ENCODE measurements at places on chromosomes 12 and 14.

GRCh38 chr12:48883305-48884161 is 17.9 kb upstream of the RND1 start:
- DNase-seq: no peak

DNA sequence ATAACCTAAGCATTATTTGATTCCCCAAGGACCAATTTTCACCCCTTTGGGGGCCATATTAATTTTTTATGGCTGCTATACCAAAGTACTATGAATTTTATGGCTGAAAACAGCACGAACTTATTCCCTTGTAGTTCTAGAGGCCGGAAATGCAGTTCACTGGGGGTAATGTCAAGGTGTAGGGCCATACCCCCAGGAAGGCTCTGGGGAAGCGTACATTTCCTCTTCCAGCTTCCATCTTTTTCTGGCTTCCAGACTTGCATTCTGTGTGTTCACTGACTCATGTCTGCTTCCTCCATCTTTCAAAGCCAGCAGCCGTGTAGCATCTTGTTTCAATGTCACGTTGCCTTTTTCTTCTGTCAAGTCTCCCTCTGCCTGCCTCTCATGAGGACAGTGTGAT is 133.5 kb downstream of the BICD1 start:
- no peak for DNase-seq

- DNase-seq: no peak
Measured at GRCh38 chr12:2049604-2050540, 2.9 kb upstream of the CACNA1C start.

DNA sequence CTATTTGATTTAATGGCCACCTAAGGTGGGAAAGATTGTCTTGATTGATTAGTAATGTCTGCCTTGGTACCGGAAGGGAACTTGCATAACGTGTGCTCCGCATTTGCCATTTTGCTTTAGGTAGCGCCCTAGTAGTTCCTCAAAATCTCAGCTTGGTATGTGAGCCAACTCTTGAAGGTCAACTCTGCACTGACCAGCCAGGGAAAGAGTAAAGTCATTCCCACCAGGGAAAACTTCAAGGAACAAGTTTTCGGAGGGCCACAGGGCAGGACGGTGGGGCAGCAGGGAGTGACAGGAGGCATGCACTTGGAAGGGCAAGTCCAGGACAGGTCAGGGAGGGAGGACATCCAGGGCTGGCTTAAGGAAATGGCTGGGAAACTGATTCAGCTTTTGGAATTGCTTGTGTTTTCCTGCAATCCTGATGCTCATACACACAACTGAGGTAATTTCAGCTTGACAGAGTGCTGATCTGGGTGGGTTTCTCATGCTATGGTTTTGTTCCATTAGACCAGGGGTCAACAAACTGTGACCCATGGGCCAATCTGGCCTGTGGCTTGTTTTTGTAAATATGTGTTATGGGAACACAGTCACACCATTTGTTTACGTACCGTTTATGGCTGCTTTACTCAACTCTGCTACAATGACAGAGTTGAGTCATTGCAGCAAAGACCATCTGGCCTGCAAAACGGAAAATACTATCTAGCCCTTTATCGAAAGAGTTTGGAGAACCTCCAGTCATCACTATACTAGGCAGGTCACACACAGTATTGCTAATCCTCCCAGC is 184.5 kb downstream of the RBM19 start:
- no peak for DNase-seq

GRCh38 chr14:76997257-76997970 is 31.1 kb downstream of the IRF2BPL start:
- peak; percentile 43 for DNase-seq

GRCh38 chr12:94561943-94562411 is 88.4 kb downstream of the TMCC3 start:
- peak; percentile 78 for DNase-seq

DNA sequence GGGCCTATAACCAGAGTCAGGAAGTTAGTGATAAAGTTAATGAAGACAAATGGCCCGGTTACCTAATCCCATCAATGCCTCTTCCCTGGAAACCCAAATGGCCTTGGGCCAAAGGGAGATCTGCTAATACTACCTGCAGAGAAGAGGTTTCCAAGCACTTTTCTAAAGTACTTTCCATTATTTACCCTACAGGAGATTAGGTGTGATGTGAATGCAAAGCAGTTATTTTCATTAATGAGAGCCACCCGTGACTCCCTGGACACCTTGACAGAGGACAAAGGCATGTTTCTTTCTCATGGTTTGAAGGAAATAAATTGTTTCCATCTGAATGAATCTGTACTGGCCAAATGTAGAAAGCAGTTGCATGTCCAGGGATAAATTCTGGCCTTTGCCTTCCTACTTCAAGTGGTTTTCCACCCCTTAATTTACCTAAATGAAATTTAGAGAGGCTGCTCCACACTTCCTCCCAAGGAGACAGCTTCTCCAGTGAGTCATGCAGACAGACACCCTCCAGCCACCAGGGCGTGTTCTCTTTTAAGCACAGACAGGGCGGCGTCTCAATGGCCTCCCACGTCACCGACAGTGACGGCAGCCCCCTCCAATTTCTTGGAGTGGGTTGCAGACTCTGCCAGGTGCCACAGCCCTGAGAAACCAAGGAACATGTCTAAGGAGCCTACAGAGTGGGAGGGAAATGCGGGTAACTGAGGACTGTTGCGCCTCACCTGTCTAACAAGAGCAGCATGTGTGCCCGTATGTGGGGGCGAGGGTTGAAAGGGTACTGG is 43.9 kb upstream of the GNPNAT1 start:
- DNase-seq: peak; percentile 87

GRCh38 chr12:95396849-95397468 is 77.0 kb upstream of the METAP2 start:
- no peak for DNase-seq

GRCh38 chr14:68367536-68367935 is 425.3 kb downstream of the ZFP36L1 start:
- no peak for DNase-seq

GRCh38 chr14:29111554-29111953 is 345.0 kb downstream of the FOXG1 start:
- DNase-seq: no peak

DNA sequence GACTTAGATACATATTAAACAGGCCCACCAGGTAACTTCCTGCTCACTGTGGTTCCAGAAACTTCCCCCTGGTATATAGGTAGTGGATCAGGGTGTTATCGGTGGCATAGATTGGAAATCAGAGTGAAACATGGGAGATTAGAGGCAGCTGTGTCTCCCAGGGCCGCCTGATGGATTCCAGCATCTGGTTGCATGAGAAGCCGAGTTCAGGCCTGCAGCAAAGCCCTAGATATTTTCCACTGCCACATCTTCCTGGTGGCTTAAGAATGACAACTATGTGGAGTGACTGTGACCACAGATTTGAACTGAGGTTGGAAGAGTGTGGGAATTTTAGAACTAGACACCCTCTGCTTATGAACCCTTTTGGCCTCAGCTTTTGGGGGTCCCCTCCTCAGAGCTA is 184.8 kb upstream of the NTF3 start:
- DNase-seq: no peak

DNA sequence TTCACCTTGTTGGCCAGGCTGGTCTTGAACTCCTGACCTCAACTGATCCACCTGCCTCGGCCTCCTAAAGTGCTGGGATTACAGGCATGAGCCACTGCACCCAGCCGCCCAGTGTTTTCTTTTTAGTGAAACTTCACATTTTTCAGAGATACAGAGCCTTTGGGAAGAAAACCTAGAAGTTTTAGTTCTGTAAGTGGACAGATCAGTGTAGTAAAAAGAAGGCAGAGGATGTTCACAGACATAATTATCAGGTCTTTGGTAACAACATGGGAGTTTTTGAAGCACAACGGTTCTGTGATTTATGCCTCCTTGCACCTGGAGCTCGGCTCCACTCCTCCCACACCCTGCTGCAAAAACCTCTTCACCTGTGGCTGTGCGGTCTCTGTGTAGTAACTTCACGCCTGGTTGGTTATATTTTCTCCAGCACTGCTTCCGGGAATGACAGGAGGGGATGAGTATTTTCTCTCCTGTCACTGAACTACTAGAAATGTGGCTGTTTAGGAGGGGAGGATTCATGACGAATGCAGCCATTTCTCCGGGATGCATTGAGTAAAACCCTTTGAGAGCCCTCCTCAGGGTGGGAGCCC is 67.0 kb downstream of the ARF6 start:
- DNase-seq: no peak

- peak; percentile 45 for DNase-seq
Measured at GRCh38 chr12:103571286-103571685, 15.8 kb upstream of the STAB2 start.

- no peak for DNase-seq
Measured at GRCh38 chr12:101375573-101375972, 32.0 kb downstream of the ARL1 start.

GRCh38 chr12:114604606-114605005 is 79.4 kb downstream of the TBX3 start:
- DNase-seq: no peak

GRCh38 chr12:8564656-8565055 is 24.0 kb upstream of the CLEC4E start:
- DNase-seq: peak; percentile 7

DNA sequence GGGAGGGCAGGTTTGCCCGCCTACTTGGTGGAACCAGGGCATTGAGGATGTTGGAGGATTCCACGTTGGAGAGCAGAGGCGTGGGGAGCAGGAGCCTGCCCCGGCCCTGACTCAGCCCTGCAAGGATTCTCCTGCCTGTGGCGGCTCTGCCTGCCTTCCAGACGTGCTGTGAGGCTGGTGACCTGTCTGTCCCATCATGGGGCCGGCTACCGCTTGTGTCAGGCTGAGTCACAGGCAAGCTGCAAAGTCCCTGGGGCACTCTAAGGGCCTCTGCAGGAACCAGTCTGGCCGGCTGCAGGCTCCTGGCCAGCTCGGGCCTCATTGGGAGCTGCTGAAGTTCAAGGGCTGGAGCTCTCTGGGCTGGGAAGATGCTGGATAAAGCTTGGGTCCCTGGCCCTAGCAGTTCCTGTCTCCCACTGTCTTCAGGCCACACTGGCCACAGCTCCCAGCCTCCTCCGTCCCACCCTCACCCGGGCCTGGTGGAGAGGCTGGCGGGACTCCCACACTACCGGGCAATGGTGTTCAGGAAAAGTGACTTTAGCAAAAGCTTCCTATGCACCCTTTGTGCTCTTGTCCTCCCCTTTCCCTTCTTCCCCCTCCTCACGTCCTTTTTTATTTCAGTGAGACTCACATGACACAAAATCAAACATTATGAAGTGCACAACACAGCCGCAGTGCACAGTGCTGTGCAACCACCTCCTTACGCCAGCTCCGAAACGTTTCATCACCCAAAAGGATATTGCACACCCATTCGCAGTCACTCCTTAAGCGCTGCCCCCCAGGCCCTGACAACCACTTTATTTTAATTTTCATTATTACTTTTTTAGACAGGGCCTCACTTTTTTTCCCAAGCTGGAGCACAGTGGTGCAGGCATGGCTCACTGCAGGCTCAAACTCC is 22.0 kb upstream of the ULK1 start:
- peak; percentile 73 for DNase-seq

GRCh38 chr12:75631831-75632230 is 120.4 kb upstream of the KRR1 start:
- no peak for DNase-seq

DNA sequence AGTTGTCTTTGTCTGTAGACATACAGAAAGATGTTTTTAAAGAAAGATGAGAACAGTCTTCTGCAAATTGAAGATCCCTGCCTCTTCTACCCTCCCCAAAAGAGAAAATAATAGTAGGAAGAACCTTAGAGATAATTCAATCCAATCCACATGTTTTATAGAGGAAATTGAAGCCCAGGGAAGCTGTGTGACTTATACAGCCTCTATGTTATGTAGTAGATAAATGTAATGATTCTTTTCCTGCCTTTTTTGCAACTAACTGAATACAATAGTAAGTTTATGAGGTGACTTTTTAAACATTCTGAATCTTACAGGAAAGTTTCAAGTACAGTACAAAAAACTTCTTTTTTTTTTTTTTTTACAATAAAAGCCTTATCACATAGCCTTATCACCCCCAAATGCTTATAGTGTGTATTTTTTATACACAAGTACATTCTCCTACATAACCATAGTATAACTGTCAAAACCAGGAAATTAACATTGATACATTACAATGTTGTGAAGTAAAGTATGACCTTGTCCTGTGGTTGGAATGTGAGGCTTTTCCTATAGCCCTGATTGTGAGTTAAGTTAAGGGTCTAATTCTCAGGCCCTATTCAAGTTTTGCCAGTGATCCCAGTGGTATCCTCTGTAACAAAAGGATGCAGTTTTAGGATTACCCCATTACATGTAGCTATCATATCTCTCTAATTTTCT is 94.4 kb downstream of the FIGNL2 start:
- DNase-seq: no peak

- no peak for DNase-seq
Measured at GRCh38 chr14:99681832-99682148, 2.3 kb upstream of the CYP46A1 start.

- DNase-seq: no peak
Measured at GRCh38 chr14:64745511-64746091, 41.4 kb downstream of the PLEKHG3 start.

- no peak for DNase-seq
Measured at GRCh38 chr12:90360300-90360699, 594.7 kb downstream of the CCER1 start.

DNA sequence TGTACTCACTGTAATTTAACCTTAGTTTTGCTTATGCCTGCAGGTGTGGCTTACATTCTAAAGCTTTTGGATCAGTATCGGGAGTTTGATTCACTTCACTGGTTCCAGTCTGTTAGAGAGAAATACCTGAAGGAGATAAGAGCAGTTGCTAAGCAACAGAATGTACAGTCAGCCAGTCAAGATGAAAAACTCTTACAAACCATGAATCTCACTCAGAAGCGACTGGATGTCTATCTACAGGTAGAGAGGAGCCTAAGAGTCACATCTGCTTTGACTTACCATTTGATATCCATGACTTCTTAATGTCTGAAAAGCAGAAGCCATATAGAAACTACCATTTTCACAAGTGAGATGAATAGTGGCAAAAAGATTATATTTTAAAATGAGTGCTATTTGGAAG is 56.5 kb downstream of the WASHC4 start:
- no peak for DNase-seq

- no peak for DNase-seq
Measured at GRCh38 chr14:88179716-88180115, 143.4 kb downstream of the KCNK10 start.

DNA sequence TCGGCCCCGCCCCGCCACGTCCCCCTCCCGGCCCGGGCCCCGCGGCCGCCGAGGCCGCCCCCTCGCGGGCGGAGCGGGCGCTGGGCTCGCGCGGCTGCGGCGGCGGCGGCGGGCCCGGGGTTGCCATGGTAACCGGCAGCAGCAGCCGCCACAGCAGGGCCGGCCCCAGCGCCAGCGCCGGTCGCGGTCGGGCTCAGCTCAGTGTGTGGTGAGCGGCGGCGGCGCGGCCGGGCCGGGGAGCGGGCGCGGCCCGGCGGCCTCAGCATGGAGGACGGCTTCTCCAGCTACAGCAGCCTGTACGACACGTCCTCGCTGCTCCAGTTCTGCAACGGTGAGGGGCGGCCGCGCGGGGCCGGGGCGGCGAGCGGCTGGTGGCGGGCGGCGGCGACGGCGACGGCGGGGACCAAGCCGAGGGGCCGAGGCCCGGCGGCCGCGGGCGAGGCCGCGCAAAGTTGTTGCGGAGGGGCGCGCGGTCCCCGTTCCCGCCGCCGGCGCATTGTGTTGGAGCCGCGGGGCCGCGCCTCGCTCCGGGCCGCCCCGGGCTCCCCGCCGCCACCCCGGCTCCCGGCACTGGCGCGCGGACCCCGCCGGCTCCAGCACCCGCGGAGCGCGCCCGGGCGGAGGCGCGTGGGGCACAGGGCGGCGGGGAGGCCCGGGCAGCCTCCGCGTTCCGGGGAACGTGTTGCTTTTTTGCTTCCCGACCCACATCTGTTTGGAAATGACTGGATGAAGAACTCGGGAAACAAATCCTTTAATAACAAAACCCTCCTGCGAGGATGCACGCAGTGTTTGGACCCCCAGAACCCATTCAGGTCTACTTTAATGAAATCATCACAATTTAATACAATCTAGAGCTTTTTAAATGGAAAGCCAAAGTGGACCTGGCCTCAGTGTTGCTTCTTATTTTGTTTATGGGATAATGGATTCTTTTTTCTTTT is at the start of gene EML1:
Gene EML1, plus strand, starts transcription at position 201 of the 938 bp plus-strand sequence. Its CDS starts 64 bp downstream, at position 265.
- peak; percentile 94 for DNase-seq
